ENCODE measurements at places on chromosomes 6 and 20.

DNA sequence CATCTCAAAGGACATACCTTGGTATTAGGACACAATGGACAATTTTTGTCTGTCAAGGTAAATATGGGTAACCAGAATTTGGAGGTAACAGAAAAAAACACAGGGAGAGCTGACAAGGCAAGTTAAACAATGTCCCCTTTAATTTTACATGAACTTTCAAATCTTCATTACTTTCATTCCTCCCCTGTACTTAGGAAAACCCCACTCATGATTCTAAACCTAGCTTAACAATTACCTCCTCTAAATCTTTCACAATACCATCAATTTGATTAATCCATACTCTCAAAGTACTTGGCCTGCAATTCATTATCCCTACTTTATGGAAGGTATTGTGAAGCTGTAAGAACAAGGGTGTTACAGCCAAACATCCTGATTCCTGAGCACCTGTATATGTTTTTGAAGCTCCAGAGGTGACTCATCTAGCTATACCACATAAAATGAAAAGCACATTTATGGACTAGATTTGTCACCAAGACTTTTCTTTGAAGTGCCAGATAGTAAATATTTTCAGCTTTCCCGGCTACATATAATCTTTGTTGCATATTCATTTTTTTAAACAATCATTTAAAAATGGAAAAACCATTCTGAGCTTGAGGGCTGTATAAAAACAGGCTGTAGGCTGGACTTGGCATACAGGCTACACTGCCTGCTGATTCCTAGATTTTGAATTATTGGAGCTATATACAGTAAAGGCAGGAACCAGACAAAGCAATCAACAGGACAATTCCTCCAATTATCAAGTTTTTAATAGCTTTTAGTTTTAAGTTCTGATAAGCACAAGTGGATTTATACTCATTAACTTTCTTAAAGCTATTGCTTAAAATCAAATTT, 22.9 kb downstream of the DEK start:
- DNase-seq: no peak

DNA sequence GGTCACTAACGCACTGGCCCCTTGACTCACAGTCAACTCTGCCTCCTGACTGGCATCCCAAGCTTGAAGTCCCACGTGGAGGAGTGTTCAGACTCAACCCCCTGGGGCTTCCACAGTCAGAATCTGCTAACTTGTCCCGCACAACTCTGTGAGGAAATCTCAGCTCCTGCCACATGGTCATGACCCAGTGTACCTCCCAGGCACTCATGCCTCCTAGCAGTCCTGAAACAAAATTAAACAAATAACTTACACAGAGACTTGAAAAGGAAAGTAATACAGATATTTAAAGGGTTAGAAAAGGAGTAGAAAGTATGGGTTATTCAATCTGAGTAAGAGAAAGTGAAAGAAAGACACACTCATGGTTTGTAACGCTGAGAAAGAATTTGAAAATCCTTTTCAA, 134.9 kb downstream of the GMDS start:
- DNase-seq: no peak

DNA sequence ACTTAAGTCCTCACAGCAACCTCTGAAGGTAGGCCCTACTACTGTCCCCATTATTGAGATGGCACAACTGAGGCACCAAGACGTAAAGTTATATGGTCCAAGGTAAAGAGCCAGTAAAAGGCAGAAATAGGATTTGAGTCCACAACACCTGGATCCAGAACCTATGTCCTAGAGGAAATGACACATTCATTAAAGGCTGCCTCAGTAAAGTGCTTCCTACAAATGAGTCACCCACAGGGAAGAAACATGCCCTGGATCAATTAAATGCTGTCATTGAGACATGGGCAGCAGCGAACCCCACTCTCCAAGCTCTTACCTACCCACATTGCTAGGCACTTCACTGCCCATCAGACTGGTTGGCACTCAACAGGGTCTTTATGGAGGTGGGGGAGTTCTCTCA, 600.9 kb downstream of the PTPRT start:
- no peak for DNase-seq

DNA sequence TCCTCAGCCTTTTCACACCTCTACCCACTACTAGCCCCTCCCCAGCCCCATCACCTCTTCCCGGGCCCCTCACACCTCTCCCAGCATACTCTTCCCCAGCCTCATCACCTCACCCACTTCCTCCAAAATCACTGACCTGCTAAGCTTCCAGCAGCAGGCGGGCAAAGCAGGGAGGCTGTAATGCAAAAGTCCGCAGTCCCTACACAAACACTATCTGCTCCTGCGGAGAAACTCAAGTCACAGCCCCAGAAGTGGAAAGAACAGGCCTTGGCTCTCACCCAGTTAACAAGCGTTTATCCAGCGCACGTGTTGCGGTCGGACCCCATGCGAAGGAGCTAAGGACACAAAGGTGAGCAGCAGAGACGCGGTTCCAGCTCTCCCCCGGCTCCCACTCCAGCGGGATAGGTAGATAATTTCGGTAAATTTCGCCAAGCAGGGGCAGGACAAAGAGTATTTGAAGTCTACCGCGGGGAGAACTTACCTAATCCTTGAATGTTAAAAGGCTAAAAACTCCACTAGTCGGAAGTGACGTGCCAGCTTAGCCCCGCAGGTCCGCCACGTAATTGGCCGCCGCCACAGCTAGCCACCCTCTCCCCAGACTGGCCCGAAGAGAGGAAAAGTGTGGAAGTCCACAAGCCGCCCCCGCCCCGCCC, 728 bp upstream of the TRIM39 start:
- peak; percentile 55 for DNase-seq

DNA sequence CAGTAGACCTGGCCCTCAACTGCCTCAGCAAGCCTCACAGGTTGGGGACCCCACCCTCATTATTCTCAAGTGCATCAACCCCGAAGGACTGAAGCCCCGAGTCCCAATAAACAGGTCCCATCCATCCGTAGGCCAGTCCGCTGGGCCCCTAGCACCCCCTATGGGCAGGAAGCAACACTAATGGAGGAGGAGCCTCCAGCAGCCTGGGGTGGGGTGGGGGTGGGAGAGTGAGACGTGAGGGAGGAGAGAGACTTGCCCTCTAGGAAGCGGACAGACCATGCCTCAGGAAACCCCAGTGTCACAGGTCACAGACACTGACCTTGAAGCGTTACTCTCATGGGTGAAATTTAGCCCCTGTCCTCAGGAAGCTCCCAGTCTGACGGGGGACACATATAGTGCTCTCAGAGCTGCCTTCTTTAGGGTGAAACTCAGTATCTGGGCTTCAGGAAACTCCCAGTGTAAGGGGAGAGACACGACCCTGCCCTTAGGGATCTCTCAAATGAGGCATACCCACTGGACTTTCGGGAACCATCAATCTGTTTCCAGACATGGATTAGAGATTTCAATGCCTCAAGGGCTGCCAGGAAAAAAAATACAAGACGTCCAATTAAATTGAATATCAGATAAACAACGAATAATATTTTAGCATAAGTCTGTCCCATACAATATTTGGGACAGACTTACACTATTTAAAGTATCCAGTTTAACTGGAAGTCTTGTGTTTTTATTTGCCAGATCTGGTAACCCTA, 125.8 kb downstream of the MRPL14 start:
- DNase-seq: no peak

GRCh38 chr6:23200946-23201345, 631.6 kb downstream of the HDGFL1 start:
- no peak for DNase-seq

- DNase-seq: no peak
Measured at GRCh38 chr6:16415677-16416076, 177.3 kb downstream of the GMPR start.

DNA sequence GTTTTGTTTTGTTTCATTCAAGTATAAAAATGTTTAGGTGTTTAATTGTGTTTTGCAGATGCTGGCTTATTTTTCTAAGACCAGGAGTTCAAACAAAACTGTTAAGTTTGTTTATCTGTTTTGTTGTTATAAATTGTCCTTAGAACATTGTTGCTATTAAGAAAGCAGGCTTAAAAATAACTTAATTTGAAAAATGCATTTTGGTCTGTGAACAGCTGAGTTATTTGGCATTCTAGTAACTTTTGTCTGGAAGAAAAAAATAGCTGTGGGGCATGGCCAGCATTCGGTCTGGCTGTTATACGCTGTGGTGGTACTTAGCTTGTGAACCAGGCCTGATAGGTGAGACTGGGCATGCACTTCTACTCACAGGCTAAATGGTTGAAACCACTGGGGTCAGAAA, 37.8 kb downstream of the SLX4IP start:
- DNase-seq: no peak

DNA sequence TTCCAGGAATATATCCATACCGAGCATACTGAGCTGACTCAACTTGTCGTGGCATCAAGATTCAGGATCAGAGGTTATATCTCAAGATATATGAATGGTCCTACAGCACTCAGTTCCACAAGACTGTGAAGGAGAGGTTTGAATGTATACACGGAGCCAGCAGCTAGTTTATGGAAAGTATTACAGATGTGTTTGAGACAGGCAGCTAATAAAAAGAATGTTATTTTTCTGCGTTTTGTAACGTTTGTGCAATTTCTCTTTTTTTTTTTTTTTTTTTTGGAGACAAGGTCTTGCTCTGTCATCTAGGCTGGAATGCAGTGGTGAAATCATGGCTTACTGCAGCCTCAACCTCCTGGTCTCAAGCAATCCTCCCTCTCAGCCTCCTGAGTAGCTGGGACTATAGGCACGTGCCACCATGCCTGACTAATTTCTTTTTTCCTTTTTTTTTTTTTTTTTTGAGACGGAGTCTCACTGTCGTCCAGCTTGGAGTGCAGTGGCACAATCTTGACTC, 3.4 kb upstream of the FAM110A start:
- DNase-seq: no peak

DNA sequence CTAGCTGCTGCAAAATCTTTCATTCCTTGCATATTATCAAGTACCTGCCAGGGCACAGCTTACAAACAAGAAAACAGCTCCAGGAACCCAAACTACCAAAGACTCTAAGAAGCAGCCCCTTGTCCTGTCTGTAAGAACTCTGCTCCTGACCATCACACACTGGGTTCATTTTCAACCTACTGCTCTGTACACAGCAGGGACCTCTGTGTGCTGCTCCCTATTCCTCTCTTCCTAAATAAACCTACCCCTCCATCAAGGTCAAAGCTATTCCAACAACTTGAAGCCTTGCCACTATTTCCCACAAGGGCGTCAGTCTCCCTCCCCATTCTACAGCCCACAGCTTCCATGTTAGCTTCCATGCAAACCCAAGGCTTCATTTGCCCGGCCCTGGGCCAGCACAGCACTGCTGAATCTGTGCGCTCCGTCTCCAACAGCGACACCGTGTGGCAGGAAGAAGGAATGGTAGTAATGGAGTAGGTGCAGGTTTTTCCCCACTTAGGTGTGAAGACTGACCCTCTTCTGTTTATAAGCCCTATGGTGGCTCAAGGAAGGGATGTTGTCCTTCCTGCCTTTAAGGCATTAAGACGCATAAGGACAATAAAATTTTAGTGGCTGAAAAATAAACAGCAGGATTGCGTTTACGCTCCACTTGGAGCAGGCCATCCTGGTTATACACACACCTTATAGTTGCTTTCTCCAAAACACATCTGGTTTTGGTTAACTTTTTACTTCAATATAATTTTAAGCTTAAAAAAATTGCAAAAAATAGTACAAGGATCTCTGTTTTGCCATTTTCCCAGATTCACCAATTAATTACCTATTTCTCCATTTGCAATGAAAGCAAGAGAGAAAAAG, 115.2 kb upstream of the NXT1 start:
- DNase-seq: peak; percentile 62

- no peak for DNase-seq
Measured at GRCh38 chr6:2810092-2810671, 31.5 kb downstream of the SERPINB1 start.

- DNase-seq: no peak
Measured at GRCh38 chr20:50269091-50270033, 78.7 kb downstream of the CEBPB start.

DNA sequence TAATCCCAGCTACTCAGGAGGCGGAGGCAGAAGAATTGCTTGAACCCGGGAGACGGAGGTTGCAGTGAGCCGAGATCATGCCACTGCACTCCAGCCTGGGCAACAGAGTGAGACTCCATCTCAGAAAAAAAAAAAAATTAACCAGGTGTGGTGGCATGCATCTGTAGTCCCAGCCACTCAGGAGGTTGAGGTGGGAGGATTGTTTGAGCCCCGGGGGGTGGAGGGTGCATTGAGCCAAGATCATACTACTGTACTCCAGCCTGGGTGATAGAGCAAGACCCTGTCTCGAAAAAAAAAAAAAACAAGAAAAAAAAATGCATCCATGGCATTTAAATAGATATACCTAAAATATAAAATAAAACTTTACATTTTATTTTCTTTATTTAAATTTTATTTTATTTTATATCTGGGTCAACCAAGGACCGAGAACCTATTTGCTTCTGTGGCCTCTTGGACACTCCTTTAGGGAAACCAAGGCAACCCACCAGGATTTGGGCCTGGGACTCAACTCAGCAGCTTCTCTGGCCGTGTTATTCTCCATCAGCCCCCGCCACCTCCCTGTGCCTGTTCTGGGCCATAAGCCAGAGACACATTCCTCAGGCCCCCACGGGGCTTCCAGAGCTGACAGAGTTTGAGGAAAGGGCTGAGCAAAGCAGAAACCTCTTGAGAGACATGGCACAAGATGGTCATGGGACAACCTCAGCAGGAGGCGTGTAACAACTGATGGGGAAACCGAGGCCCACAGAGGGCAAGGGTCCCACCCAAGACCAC, 6.2 kb downstream of the SNTA1 start:
- no peak for DNase-seq
